ENCODE measurements at places on chromosomes 2 and 18. TPM values are rescaled to one million over a fixed set of nuclear protein-coding genes. Genes with fewer than 3 reads are reported as not detected.

The CHRNG gene
- total RNA-seq = not detected

GRCh38 chr18:36527051-36527450, 229.5 kb downstream of the FHOD3 start:
- DNase-seq = no peak
- H3K4me1 ChIP-seq = no peaks in the 10 kb centered on the region
- H3K4me3 ChIP-seq = no peak overlapping the region
- no peaks in the 10 kb centered on the region for H3K36me3 ChIP-seq
- no peak overlapping the region for H3K27ac ChIP-seq

DNA sequence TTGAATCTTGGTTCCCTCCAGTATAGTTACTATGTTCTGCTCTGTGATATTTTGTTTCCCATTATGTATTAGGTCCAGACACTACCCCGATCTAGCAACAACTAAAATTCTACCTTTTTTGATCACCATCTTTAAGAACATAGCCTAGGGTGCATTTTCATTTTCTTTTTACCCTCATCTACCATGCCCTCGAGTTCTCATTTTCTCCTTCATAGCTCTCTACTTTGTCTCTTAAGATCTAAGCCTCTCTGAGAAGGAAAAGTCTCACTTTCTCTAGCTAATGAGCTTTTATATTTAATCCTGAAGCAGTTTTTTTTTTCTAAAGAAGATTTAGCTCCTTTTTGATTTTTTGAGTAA, 1089.4 kb upstream of the SLC39A10 start:
- H3K4me1 ChIP-seq = no peaks in the 10 kb centered on the region
- no peak overlapping the region for H3K4me3 ChIP-seq
- no peaks in the 10 kb centered on the region for H3K27me3 ChIP-seq
- DNase-seq = no peak
- no peak overlapping the region for H3K27ac ChIP-seq
- no peaks in the 10 kb centered on the region for H3K36me3 ChIP-seq

The PID1 gene
- total RNA-seq = 49.5 TPM

The LOXL3 gene
- 5.0 TPM for total RNA-seq

Data from stomach (tissue), 19 donors.